HepG2 (cell line): ENCODE measurements at places on chromosomes 4 and X. TPM values are rescaled to one million over a fixed set of nuclear protein-coding genes. Genes with fewer than 3 reads are reported as not detected.

- no peaks in the 10 kb centered on the region for H3K36me3 ChIP-seq
- peaks cover 22% of the 10 kb centered on the region; the same call in 2 of the 3 replicates for H3K27me3 ChIP-seq
- H3K4me3 ChIP-seq: no peak overlapping the region
- no peak for DNase-seq
- H3K4me1 ChIP-seq: no peaks in the 10 kb centered on the region
Measured at GRCh38 chr4:7254736-7255487, 62.6 kb downstream of the SORCS2 start.

GRCh38 chrX:103846386-103846785, 14.3 kb upstream of the RAB9B start:
- H3K27me3 ChIP-seq: no peaks in the 10 kb centered on the region
- H3K4me1 ChIP-seq: no peaks in the 10 kb centered on the region
- DNase-seq: no peak
- H3K36me3 ChIP-seq: no peaks in the 10 kb centered on the region

GRCh38 chrX:20218836-20219505, 47.7 kb downstream of the RPS6KA3 start:
- DNase-seq: no peak
- no peaks in the 10 kb centered on the region for H3K27me3 ChIP-seq
- H3K4me1 ChIP-seq: peaks cover 100% of the 10 kb centered on the region
- H3K36me3 ChIP-seq: no peaks in the 10 kb centered on the region

DNA sequence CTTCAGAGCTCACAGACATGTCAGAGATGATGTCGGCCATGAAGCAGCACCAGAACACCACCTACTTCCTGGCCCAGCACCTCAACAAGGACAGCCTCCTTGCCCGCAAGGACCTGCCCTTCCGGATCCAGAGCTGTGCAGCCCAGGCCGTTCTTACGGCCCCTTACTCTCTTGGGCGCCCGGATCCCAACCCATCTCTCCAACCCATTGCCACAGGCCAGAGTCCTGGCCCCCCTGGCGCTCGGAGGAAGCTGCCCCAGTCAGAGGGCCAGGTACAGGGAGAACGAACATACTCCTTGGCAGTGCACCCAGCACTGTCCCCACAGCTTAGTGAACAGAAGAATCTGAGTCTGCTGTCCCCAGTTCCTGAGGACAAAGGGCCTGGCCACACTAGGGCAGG, 27.9 kb upstream of the PRPS1 start:
- H3K36me3 ChIP-seq: no peaks in the 10 kb centered on the region
- H3K4me1 ChIP-seq: no peaks in the 10 kb centered on the region
- no peak for DNase-seq
- no peak overlapping the region for H3K27ac ChIP-seq

DNA sequence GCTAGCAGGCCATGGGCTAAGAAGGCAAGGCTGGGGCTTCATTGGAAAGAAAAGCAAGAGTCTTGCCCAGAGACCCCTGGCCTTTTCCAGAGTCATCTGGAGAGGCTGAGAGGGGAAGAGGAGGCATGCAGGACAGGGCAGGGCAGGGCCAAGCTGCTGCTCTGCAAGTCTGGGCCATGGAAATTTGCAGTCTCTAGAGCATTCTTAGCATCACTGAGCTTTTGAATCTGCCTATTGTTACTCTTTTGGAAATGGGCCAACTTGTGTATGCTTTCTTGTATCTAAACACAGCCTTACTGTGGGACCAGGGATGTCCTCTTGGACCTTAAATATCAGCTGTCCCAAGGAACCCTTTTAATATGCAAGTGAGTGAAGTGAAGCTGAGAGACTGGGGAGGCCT, 560.5 kb downstream of the MID1IP1 start:
- H3K27me3 ChIP-seq: no peaks in the 10 kb centered on the region
- no peak overlapping the region for H3K4me3 ChIP-seq
- H3K27ac ChIP-seq: no peak overlapping the region
- H3K4me1 ChIP-seq: no peaks in the 10 kb centered on the region
- no peak for DNase-seq
- no peaks in the 10 kb centered on the region for H3K36me3 ChIP-seq

The STK32B gene
- not detected in 2 replicates for total RNA-seq

The PITX2 gene
- total RNA-seq: not detected in 2 replicates

The MAGEA2B gene
- total RNA-seq: 0.09 TPM in 1 of 2 replicates, not detected in the other

The SLC10A4 gene
- total RNA-seq: 0.07 TPM in 1 of 2 replicates, not detected in the other
